Left lung (tissue), 14 donors: ENCODE measurements at places on chromosomes 11 and 22.

GRCh38 chr11:35178067-35178805 is 39.3 kb downstream of the CD44 start:
- DNase-seq: no peak

DNA sequence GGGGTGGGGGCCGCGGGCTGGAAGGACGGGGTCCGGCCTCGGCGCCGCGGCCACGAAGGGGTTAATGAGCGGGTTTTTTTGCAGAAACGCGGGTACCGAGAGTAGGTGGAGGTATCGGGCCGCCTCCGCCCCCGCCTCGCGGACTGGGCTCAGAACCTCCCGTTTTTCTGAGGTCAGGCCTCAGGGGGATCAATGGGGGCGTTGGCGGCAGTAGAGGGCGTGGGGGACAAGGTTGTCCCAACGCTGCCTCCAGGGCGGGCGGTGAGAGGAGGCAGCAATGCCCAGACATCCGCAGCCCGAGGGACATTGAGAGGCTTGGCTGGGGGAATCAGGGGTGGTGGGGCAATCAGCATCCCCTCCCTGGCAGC is 34.8 kb upstream of the PRODH start:
- DNase-seq: no peak

GRCh38 chr22:22230438-22230837 is 14.1 kb upstream of the VPREB1 start:
- no peak for DNase-seq

DNA sequence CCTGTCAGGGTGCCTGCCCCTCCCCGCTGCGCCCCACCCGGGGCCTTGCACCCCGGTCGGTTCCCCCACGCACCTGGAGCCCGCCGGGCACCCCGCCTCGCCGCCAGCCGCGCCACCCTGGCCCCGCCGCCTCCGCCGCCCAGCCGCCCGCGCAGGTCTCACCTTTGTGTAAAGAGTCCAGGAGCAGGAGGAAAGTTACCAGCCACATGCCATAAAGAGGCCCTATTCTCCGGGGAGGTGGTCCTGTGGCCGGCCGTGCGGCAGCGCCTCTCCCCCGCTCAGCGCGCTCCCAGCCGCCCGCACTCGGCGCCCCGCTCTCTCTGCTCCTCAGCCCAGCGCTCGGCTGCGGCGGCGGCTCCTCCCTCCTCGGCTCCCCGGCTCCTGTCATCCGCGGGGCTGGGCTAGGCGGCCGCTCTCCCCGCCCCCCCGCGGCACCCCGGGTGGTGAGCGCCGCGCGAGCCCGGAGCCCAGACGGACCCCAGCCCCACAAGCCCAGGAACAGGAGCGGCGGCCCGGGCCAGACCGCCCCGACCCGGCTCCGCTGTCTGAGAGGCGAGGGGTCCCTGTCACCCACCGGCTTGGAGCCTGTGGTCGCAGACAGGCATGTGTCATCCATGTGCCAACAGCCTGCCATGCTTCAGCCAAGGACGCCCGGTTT is at the start of gene DSCAML1:
DSCAML1 (minus strand) TSS at position 345 of the 658 bp plus-strand sequence; CDS start at position 208, 137 bp downstream.
- DNase-seq: no peak

DNA sequence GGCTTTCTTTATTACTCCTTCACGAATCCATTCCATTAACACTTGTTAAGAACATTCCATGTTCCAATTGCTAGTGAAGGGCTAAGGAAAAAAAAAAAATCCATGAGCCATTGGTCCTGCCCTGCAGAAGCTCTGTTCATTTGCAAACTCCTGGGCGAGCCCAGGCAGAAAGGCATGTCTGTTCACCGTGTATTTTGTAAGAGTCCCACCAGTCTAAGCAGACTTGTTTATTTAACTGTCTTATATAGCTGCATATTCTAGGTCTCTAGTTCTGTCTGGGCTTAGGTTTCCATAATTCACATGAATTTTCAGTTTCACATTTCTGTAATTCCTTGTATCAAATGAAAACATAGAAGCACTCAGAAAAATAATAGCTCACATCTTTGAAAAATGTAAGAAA is 97.4 kb upstream of the POU2AF2 start:
- no peak for DNase-seq

DNA sequence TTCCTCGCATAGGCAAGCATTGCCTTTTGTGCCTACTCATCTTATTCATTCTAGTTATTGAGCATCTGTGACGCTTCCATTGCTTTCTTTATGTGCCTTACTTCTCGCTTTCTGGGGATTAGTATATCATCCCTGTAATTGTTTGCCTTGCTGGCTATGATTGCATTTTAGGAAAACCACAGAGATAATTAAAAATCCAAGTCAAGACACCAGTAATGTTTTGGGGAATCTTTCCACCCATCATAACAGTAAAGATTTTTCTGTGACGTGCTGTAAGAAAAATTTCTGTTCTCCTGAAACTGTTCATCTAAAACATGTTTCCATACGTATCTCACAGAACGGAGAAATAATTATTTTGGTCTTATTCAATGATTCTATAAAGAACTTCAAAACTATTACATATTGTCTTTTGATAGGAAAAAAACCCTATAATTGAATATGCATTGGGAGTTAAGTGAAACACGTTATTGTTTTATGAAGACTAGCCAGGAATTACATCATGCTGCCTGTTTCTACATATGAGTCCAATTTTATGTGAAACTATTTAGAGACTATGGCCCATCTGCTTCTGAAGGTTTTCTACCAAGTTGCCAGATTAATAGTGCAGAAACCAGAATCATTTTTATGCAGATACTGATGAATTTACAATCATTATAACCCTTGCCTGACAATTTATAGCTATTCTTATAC is 133.7 kb upstream of the FIBIN start:
- no peak for DNase-seq

DNA sequence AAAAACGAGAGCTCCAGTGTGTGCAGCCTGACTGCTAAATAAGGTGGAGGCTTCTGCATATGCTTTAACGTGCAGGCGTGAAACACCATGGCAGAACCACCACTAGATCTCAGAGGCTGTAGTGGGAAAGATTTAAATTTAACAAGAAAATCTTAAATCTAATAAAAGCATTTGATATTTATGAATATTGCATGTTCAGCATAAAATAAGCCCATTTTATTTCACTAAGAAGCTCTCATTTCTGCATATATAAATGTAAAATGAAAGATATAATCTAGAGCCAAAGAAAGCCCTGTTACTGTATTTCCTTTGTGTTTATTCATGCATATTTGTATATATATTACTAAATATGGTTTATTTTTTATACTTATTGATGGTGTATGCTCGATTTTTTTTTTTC is 188.3 kb downstream of the DDX10 start:
- DNase-seq: no peak

- no peak for DNase-seq
These were observed 191.6 kb upstream of the CADM1 start for GRCh38 chr11:115695677-115696364.

DNA sequence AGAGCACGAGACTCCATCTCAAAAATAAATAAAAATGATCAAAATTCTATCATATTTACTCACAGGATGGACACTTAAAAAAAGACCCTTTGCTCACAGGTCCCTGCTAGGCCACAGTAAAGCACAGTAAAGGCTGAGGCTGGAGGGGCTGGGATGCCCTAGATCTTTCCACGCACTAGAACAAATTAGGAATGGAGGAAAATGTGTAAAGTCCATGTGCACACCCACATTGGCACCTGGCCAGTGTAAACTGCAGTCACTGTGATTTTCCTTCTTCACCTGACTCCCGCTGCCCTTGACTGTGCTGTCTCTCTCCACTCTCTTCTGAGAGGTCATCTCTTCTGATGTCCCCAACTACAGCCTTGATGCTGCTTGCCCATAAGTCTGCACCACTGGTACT is 195.5 kb downstream of the EFCAB6 start:
- DNase-seq: no peak

- DNase-seq: no peak
These were observed 965.2 kb downstream of the TBC1D22A start for GRCh38 chr22:47727641-47728040.

DNA sequence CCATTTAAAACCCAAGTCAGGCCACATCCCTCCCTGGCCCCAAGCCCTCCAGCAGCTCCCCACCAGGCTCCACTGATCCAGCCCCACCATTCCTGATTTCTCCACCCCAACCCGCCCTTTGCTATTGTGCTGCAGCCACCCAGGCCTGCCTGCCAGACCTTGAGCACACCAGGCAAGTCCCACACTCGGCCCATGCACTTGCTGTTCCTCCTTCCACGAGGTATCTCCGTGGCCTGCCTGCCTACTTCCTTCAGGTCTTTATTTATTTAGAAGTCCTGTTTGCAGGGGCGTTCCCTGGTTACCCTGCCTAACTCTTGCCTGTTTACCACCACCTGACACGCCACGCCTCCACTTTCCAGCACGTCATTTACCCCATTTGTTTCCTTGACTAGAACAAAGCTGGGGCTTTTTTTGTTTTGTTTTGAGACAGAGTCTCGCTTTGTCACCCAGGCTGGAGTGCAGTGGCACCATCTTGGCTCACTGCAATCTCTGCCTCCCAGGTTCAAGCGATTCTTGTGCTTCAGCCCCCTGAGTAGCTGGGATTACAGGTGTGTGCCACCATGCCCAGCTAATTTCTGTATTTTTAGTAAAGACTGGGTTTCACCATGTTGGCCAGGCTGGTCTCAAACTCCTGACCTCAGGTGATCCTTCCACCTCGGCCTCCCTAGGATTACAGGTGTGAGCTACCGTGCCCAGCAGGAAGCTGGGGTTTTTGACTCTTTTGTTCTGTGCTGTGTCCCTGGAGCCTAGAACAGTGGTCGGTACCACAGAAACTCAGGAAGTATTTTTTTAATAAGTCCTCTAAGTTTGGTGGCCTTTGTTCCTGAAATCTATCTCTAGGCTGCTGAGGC is 6.7 kb downstream of the CENPM start:
- no peak for DNase-seq

GRCh38 chr22:20844055-20845037 is 14.3 kb downstream of the PI4KA start:
- no peak for DNase-seq
